ENCODE measurements at places on chromosomes 1 and 21.
A peak's percentile ranks its signal among the peaks of the same experiment; 100 is the strongest.

DNA sequence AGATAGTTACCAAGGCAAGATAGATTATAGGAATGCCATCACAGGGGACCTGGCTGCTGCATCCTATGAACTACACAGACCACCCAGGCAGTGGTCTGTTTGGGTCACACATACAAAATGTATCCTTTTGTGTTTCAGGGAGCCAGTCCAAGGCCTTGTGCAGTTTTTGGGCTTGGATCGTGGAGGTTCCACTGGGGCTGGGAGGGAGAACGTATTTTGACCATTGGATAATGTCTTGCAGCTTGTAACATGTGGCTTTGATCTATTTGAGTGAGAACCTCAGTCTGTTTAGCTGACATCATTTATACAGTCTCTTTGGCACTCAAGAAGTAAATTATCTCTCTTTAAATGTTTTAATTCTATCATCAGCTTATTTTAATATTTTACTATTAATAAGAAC, 147.3 kb downstream of the DUSP10 start:
- H3K27me3 ChIP-seq, result no peaks in the 10 kb centered on the region
- DNase-seq, result no peak
- no peaks in the 10 kb centered on the region for H3K4me1 ChIP-seq
- no peaks in the 10 kb centered on the region for H3K36me3 ChIP-seq

DNA sequence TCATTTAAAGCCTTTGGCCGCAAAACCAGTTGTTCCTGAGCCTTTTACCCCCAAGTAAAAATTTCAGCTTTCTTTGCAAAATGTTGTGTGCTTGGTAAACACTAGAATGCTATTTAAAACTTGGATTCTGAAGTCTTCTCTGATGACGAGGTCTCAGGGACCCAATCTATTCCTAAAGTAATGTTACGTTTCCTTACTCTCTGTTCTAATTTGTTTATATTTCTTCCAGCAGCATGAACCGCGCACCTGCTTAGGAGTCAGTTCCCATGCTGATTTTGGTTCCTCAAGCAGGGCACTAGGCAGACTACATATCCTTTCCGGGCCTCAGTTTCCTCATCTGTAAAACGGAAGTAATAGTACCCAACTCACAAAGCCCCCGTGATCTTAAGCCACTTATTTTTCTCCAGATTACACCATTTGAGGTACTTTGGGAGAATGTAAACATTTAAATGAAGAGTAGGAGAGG, 969 bp upstream of the ALDH4A1 start:
- H3K27ac ChIP-seq, result peak overlapping the region; percentile 83
- H3K27me3 ChIP-seq, result no peaks in the 10 kb centered on the region
- H3K4me1 ChIP-seq, result peaks cover 10% of the 10 kb centered on the region
- DNase-seq, result no peak
- peak overlapping the region; percentile 86 for H3K4me3 ChIP-seq

DNA sequence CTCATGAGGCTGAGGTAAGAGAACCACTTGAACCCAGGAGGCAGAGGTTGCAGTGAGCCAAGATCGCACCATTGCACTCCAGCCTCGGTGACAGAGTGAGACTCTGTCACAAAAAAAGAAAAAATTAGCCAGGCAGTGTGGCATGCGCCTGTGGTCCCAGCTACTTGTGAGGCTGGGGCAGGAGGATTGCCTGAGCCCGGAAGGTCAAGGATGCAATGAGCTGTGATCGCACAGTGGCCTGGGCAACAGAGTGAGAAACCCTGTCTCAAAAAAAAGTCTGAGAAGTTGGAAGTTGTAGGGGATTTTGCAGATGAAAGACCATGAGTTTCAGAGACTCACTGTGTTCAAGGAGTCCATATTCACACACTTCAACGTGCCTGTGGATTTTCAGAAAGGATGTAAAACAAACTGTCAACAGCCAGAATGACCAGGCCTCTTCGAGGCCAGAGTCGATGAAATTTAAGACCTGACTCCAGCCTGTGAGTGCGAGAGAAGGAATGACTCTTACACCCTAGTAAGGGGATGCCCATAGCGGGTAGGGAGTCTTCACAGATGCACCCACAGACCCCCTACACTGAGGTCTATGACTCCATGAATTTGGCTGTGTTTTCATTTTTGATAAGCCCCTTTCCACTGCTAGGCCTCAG, 2.2 kb downstream of the S100A13 start:
- peaks cover 23% of the 10 kb centered on the region for H3K4me1 ChIP-seq
- peak overlapping the region; percentile 23 for H3K27ac ChIP-seq
- no peak for DNase-seq
- H3K4me3 ChIP-seq, result peak overlapping the region; percentile 85
- no peaks in the 10 kb centered on the region for H3K27me3 ChIP-seq

GRCh38 chr1:79040424-79041082, 34.0 kb upstream of the ADGRL4 start:
- H3K4me1 ChIP-seq, result peaks cover 42% of the 10 kb centered on the region
- H3K27me3 ChIP-seq, result no peaks in the 10 kb centered on the region
- DNase-seq, result peak; percentile 47
- H3K4me3 ChIP-seq, result peak overlapping the region; percentile 71
- H3K36me3 ChIP-seq, result no peaks in the 10 kb centered on the region

DNA sequence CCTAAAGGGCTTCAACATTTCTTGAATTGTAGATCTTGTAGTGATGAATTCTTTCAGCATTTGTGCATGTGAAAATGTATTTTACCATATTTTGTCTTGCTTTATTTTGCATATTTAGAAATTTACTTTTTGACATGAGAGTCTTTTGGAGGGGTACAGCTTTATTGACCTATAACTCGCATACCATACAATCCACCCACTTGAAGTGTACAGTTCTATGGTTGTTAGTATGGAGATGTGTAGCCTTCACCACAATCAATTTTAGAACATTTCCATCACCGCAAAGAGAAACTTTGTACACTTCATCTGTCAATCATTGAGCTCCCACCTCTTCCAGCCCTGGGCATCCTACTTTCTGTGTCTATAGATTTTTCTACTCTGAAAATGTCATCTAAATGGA, 7.2 kb upstream of the MIA3 start:
- no peak overlapping the region for H3K27ac ChIP-seq
- no peaks in the 10 kb centered on the region for H3K4me1 ChIP-seq
- H3K4me3 ChIP-seq, result no peak overlapping the region
- DNase-seq, result no peak

- no peak overlapping the region for H3K4me3 ChIP-seq
- no peaks in the 10 kb centered on the region for H3K36me3 ChIP-seq
- H3K27ac ChIP-seq, result no peak overlapping the region
- no peaks in the 10 kb centered on the region for H3K4me1 ChIP-seq
- no peak for DNase-seq
Measured at GRCh38 chr1:106875622-106876021, 180.9 kb upstream of the PRMT6 start.

DNA sequence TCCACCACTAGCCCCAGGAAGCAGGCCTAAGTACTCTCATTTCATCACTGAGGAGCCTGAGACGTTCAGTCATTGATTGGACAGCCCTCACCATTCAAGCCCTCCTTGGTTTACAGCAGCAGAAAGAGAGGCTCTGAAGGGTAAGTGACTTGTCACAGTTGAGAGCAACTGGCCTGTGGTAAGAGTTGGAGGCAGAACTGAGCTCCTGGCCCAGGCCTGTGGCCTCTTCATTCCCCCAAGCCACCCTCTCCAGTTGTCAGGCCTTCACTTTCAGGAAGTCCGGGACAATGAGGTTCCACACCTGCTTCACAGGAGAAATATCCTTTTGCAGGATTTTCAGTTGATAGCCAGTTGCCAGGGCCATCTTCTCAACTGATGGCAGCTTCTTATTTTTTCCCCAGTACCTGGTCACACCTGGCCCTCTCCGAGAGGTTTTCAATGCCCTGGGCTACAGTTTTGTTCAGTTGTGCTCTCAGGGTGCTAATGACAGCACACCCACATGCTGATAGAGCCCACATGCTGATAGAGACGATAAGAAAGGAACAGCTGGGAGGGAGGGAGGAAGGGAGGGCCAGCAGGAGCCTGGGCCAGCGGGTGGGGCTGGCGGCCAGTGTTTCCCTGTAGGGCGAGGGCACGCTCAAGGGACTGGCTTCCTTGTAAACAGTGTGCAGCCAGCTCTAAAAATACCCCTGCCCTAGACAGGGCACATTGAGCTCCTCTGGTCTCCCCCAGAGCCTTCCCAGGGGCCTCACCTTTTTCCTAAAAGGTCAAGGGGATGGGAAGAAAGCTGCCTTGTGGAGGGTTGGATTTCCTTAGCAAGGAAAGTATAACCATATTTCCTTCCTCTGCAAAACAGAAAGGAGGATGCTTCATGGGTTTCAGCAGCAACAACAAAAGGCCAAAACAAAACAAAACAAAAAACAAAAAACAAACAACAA, 112.7 kb upstream of the JUN start:
- no peaks in the 10 kb centered on the region for H3K27me3 ChIP-seq
- DNase-seq, result peak; percentile 25
- H3K36me3 ChIP-seq, result no peaks in the 10 kb centered on the region

DNA sequence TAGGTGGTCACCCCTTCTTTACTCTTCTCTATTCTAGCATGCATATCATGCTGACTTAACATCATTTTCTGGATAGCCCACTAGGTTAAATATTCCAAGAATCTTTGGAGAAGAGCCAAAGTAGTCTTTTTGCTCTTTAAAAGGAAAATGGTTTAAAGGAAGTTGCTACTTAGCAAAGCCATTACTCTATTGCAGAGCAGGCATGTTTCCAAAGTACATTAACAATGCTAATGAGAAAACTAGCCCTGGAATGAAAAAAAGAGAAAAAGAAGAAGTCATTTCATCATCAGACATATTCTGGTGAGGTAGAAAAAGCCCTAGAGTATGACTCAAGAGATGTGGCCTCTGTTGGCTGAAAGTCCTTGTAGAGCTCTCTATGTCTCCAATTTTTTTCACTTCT, 74.0 kb downstream of the NUF2 start:
- no peaks in the 10 kb centered on the region for H3K36me3 ChIP-seq
- H3K4me3 ChIP-seq, result no peak overlapping the region
- H3K27me3 ChIP-seq, result peaks cover 13% of the 10 kb centered on the region
- no peak for DNase-seq

GRCh38 chr1:10045480-10046355, 13.0 kb downstream of the UBE4B start:
- peak; percentile 16 for DNase-seq
- peaks cover 13% of the 10 kb centered on the region for H3K4me1 ChIP-seq
- no peak overlapping the region for H3K4me3 ChIP-seq
- H3K36me3 ChIP-seq, result no peaks in the 10 kb centered on the region
- no peaks in the 10 kb centered on the region for H3K27me3 ChIP-seq

DNA sequence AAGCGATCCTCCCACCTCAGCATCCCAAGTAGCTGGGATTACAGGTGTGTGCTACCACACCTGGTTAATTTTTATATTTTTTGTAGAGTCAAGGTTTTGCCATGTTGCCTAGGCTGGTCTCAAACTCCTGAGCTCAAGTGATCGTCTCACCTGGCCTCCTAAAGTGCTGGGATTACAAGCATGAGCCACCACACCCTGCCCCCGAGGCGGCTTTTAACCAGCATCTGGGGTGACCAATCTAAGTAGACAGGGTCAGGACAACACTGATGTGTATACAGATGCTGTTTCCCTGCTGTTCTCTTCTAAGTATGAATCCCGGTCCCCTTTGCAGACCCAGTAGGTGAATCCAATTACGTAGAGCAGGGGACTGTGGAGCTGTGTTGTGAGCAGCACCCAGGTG, 23.9 kb downstream of the THAP3 start:
- H3K27me3 ChIP-seq, result no peaks in the 10 kb centered on the region
- no peaks in the 10 kb centered on the region for H3K4me1 ChIP-seq
- peaks cover 13% of the 10 kb centered on the region for H3K36me3 ChIP-seq
- no peak overlapping the region for H3K27ac ChIP-seq

DNA sequence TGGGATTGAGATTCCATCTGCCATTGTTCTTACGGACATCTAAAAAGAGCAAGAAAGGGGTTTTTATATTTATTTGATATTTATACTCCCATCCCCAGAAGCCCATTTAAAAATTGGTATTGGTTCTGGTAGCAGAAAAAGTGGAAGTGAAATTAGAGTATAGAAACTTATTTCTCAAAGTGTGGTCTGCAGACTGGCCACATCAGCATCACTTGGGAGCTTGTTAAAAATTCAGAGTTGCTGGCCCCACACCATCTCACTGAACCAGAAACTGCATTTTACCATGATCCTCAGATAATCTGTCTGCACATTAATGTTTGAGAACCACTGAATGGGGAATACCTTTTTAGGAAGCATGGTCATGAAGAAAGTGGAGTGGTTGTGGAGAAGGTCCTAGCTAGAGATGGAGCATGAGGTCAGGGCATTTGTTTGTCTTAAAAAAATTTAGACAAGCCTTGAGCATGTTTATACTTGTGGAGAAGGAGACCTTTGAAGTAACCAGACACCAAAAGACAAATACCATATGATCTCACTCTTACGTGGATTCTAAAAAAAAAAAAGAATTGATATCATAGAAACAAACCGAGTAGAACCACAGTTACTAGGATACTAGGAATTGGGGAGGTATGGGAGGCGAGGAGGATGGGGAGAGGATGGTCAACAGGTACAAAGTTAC, 116.3 kb downstream of the ST6GALNAC3 start:
- H3K27me3 ChIP-seq, result no peaks in the 10 kb centered on the region
- no peak overlapping the region for H3K4me3 ChIP-seq
- DNase-seq, result no peak
- H3K4me1 ChIP-seq, result no peaks in the 10 kb centered on the region
- H3K36me3 ChIP-seq, result no peaks in the 10 kb centered on the region

DNA sequence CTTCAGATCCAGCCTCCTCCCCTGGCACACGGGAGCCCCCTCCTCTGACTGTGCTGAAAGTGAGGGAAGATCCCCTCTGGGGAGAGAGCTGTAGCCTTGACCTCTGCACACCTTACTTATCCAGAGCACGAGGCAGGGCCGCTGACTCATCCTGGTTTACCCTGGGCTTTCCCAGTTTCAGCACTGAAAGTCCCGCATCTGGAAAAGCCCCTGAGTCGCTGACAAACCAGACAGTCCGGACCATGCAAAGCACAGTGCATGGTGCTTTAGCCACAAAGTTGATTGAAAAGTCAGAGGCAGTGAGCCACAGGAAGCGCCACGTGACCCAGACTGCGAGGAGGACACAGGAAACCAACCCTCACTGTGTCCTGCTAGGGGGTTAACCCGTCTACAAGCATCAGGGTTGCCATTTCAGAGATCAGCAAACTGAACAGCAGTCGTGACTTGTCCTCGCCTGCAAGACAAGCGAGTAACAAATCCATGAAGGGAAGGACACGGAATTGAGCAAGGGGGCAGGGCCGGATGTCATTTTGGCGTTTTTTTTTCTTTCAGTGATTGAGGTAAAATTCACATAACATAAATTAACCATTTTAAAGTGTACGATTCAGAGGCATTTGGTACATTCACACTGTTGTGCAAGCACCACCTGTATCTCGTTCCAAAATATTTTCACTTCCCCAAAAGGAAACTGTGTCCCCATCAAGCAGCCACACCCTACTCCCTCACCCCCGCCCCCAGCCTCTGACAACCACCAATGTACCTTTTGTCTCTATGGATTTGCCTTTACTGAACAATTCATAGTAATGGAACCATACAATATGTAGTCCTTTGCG, 19.9 kb upstream of the IFNGR2 start:
- no peaks in the 10 kb centered on the region for H3K36me3 ChIP-seq
- peak; percentile 88 for DNase-seq
